Stimulated activated CD4-positive, alpha-beta T cell treated with anti-CD3 and anti-CD28 coated beads, TNF-alpha, amount 100 ng/mL, for 4 hours (primary cell): ENCODE measurements at places on chromosomes 3 and 15.

DNA sequence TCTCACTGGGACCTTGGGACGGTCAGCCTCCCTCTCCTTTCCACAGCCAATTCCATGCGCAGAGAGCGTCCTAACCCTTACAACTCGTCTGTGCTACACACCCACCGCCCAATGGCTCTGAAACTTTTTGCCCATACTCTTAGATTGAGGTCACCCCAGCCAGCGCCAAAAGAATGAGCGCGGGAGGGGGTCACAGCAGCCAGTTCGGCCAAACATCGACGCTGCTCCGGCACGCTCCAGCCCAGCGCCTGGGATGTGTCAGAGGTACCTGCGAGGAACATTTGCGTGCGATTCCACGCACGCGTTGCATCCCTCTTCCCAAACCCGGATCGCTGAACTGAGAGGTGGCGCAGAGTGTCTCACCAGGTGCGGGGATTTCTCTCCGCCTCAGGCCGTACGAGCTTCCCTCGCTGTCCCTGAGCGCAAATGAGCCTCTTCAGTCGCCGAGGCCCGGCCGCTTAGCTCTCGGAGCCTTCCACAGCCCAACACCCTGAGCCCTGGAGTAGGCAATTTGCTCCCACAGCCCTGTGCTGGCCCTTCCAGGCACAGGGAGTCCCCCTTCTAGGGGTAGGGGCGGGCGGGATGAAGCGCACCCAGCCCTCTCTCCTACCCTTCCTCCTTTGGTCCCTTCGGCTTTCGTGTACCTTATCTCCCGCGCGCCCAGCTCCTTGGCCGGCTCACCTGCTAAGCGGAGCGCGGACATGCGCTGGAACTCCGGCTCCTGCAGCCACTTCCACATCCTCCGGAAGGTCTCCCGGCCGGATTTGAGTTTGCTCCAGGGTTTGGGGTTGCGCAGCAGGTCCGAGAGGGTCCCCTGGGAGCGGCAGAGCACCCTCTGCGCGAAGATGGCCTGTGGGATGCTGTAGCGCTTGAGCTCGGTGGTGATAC, 1.8 kb downstream of the ONECUT1 start:
- DNase-seq: no peak

DNA sequence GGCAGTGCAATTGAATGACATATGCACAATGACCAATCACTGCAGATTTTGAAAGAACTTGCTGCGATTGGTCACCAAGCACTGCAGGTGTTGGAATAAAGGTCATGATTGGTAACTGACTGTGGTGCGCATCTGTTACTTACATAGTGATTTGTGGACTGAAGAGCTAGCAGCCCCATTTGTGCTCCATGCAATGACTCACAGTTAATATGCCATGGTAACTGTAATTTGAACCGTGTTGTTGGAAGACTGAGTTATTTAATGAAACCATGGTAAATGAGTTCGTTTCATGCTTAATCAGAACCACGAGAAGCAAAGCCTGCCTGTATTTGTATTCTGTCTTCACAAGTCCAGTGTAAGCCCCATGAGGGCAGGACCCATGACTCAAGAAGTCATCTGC, 220.5 kb downstream of the TJP1 start:
- no peak for DNase-seq

GRCh38 chr3:126352476-126353454, 4.4 kb downstream of the KLF15 start:
- DNase-seq: no peak

DNA sequence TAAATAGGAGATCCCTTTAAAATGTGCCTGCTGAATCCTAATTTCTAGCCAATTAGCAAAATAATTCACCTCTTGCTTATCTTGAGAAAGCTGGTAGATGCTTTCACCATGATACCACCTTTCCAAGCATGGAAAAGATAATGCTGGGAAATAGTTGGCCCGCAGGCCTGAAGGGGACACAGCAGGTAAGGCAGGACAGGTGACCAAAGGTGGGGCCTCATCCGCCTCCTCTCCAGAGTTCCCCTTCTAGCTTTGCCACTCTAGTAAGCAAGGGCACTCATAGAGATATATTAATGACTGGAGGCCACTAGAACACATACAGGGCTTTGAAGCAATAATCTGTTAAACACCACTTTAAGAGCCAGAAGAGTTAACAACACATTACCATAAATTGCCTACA, 45.5 kb downstream of the SATB1 start:
- no peak for DNase-seq

DNA sequence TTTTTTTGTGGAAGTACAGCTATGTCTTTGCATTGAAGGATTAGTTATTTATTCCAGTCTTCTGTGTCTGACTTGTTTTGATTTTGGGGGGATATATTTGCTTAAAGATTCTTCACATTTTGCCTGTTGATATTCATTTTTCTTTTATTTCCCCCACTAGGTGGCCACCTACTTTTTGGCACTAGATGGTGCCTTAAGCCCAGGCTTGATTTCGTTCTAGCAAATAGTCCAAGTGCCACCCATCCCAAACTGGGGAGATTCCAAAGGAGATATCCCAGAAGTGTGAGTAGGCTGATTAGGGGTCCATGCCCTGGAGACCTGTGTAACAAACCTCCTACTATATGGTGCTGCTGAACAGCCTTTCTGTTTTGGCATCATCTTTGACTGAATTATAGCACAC, 80.0 kb upstream of the SPATA16 start:
- no peak for DNase-seq

DNA sequence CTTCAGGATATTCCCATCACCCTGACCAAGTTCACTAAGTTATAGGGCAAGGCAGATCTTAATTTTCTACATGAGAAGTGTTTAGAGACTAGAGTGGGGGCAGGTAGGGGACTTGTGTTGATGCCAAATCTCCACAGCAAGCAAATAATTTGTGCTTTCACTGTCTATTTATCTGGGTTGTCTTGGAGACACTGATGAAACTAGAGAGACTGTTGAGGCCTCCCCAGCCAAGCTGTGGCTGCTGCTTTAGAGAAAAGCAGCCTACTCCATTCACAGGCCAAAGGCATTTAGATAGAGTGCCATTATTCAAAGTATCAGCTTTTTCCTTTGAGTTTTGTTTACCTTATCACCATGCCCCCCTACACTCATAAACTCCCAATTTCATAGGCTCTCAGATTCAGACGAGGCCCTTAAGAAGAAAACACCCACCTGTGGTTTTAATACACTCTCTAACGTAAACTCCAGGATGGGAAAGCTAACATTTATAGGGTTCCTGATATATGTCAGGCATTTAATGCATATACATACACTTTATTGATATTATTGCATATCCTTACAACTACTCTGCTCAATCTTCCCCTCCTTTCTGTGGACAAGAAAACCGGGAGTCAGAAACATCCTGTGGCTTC, 130.4 kb upstream of the FOXB1 start:
- no peak for DNase-seq

DNA sequence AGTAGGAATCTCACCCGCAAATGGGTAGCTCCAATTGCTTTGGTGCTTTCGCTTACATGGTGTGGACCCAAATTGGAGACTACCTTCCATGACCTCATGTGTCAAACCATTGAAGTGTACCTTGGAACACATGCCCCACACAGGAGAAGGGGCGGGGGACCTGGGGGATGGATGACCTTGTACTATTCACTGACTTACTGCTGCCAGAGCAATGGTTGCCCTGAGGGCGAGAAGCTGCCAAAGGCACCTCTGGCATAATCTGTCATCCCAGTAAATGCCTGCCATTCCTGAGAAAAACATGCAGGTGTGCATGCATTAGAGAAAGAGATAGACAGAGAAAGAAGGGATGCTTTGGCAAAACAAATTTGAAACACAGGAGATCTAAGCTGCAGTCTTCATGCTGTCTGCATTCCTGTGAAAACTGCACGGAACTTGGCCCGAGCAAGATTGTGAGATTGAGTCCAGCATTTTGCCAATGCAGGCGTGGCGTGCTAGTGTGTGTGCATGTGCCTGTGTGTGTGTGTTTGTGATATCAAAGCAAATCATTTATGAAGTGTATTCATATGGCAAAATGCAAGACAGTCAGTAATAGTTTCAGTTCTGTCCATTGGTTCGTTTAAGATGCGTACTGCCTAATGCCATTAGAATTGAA, 219.5 kb upstream of the MDFIC2 start:
- DNase-seq: no peak

- DNase-seq: no peak
Measured at GRCh38 chr3:85760342-85760741, 801.6 kb downstream of the CADM2 start.

- DNase-seq: no peak
Measured at GRCh38 chr3:69690-70089, 126.9 kb upstream of the CHL1 start.

- no peak for DNase-seq
Measured at GRCh38 chr3:54026543-54026942, 95.8 kb upstream of the CACNA2D3 start.

DNA sequence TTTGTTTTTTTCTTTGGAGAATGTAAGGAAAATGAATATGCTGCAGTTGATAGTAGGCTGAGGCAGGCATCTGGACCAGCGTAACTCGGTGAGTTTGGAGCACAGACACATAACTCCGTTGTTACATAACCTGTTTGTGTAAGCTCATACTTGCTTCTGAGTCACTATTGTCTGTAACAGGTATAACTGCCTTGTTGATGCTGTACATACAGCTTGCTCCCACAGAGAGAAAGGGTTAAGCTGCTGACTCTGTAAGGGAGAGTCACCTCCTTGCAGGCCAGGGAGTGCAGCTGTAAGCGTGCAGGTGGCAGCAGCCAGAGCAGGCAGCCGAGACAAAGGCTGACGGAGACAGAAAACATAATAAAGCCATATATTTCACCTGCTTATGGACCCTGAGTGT, 20.4 kb downstream of the RETNLB start:
- no peak for DNase-seq

GRCh38 chr15:48309740-48310139, 21.5 kb upstream of the DUT start:
- no peak for DNase-seq

DNA sequence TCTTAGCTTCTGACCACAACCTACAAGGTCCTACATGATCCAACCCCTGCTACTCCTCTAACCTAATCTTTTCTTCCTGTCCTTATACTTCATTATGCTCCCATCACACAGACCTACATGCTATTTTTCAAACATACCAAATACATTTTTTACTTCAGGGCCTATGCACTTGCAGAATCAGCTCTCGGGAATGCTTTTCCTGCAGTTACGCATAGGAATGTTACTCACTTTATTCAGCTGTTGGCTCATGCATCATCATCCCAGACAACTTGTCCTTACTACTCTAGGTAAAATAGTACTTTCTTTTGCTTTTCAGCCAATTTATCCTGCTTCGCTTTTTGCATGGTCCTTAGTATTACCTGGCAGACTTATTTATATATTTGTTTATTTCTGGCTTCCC, 105.6 kb downstream of the OXSM start:
- DNase-seq: no peak

GRCh38 chr3:168671091-168671490, 575.4 kb upstream of the GOLIM4 start:
- DNase-seq: no peak

DNA sequence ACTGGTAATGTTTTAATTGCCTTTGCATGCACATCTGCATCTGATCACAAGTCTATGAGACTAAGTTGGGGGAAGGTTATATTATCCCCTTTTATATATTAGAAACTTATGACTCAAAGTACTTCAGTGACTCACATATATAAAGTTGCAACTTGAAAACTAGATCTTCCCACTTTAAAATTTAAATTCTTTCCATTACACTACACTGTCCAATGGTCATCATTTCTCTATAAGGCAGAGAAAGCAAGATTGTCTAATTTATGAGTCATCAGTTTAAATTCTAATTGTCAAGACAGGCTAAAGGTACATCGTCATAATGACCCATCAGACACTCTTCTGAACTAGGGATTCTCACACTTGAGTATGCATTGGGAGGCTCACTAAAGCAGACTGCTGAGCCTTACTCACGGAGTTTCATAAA, 37.9 kb downstream of the CPA3 start:
- DNase-seq: no peak

- peak; percentile 23 for DNase-seq
Measured at GRCh38 chr3:14633819-14634424, 17.6 kb upstream of the CCDC174 start.

- no peak for DNase-seq
Measured at GRCh38 chr15:42800731-42801474, 64.0 kb upstream of the CDAN1 start.

DNA sequence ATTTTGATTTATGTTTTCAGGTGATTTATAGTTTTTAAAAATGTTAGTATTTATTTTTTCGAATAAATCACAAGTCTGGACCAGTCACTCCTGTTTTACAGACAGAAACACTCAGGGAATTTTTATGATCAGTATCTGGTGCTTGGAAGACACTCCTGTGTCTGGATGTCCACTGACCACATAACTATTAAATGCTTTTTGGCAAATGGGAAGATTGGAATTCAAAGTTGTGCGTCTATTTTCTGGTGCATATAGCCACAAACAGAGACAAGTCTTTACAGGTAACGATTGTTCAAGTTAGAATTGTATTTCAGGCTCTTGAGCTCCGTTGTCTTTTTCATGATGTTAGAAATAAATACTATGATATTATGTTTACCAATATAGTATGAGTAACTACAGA, 12.2 kb downstream of the CP start:
- DNase-seq: no peak

DNA sequence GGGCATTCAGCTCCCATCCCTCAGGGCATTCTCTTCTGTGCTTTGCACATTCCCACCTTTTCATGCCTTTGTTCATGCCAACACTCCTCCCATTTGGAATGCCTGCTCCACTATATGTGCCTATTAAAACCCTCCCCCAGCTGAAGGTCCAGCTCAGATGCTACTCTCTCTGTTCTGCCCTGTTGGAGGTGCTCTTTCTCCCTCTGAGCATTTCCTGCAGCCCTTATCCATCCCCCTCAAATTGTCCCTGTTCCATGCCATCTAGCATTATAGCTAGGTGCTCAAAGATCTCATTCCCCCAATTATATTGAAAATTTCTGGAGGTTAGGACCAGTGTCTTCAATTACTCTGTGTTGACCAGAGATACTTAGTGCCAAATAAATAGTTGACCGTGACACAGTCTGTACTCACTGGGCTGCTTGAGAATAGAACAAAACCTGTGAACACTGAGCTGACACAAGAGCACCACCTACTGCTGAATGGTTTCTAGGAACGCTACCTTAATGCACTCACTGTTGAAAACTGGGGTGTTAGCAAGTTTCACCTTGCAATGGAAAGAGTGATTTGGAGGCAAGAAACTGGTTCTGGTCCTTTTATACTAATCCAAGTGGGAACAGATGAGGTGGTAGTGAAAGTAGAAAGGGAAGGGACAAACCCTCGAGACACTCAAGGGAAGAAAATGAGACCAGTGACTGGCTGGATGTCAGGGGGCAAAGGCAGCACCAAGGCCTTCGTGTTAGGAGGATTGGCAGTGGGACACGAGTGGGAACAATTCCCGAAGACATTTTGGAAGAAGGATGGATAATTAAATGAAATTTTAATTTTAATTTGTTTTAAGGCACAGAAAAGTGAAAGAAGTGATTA, 289.8 kb upstream of the ROPN1 start:
- no peak for DNase-seq

DNA sequence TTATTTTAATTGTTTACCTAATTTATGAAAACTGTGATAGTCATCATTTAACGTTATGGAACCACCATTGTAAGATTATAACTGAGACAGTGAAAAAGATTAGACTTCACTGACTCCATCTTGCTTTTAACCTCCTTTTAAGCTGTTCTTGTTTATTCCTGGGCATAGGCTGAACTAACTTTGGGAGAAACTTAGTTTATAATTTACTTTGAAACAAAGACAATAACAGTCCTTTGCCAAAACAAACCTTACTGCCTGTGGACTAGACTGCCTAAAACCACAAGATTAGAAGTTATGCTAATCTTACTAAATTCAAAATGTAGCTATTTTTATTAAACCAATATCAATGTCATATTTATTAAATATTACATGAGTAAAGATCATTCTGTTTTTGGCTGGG, 44.3 kb upstream of the TMEM45A start:
- no peak for DNase-seq

- no peak for DNase-seq
Measured at GRCh38 chr3:102460579-102460978, 25.8 kb downstream of the ZPLD1 start.
